ENCODE measurements at places on chromosomes 3 and 15.

DNA sequence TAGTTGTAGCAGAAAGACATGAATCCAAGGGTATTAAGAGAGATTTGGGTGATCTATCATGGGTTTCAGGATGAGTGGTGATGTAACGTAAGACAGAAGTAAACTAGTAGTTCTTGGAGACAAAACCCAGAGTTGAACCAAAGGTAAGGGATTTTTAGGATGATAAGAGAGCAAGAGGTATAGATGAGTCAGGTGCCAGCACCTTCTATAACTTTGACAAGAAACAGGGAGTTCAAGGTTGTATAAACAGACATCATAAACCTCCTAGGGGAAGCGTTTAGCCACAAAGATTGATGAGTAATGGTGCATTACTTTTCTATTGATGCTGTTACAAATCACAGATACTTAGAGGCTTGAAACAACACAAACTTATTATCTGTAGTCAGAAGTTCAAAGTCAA is 447.3 kb upstream of the ARHGEF26 start:
- no peak for DNase-seq

GRCh38 chr3:132343018-132343612 is 25.9 kb downstream of the ACP3 start:
- DNase-seq, result peak; percentile 53

DNA sequence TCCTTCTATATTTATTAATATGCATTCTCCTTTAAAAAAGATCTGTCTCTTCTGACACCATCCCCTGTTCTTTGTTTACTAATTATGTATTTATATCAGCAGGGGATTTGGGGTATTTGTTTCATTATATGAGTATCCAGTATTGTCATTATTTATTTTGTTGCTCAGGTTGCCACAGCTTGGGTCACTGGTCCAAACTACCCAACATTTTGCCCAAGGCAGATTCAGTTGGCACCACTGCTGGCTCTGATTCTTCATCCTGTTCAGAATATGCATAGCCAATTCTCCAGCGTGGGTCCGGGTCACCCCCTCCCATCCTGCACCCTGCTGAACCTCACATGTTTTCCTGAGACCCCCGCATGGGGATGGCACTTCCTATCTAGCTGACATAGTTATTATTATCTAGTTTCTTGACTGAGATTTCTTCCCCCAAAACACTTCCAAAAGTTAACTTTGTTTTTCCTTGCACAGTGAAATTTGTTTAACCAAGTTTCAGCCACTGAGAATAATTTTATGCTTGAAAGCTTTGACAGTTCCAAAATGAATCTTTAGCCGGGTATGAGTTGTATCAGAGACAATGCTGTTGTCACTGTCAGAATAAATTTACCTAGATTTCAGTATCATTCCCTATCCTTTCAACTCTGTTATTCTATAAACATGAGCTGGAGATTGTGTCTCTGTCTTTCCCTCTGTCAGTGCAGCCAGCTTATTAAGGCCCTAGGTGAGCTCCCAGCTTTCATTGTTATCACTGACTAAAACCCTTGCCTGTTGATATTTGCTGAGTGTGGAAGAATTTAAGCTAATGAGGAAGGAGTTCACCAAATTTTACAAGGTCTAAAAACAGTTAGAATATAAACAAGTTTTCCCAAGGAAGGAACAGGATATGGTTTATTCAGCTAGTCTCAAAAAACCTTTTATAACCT is 70.3 kb downstream of the TGFBR2 start:
- no peak for DNase-seq

DNA sequence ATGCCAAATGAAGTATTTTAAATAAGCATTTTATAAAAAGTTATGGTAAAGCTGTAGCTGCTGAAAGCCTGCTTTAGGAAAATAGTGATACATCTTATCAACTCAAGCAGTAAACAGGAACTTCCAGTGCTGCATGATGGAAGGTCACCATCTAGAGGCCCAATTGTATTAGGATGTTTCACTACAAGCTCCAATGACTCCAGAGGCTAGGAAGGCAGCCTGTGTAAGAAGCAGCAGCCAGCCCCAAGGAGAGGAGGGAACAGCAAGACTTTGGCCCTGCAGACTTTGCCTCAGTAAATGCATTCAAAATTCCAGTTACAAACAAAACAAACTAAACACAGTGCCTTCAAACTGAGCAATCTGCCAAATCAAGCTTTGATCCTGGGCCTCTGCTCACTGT is 32.1 kb downstream of the ILDR1 start:
- no peak for DNase-seq

GRCh38 chr3:122890077-122890719 is 95.3 kb downstream of the SLC49A4 start:
- peak; percentile 64 for DNase-seq

DNA sequence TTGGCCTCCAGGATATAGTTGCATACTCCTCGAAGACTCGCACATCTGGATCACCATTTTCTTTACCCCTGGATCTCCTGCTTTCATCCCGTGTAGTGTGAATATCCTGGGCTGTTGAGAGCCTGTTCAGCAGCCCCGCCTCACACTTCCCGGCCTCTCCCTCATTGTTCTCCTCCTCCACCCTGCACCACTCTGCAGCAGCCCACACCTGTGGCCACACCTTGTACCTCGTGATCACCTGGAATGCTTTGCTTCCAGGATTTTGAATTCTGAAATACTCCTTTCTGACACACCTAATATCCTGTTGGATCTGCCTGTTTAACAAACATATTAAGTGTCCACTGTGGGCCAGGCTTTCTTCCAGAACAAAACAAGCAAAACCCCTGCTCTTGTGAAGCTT is 14.4 kb downstream of the ABHD17C start:
- no peak for DNase-seq

DNA sequence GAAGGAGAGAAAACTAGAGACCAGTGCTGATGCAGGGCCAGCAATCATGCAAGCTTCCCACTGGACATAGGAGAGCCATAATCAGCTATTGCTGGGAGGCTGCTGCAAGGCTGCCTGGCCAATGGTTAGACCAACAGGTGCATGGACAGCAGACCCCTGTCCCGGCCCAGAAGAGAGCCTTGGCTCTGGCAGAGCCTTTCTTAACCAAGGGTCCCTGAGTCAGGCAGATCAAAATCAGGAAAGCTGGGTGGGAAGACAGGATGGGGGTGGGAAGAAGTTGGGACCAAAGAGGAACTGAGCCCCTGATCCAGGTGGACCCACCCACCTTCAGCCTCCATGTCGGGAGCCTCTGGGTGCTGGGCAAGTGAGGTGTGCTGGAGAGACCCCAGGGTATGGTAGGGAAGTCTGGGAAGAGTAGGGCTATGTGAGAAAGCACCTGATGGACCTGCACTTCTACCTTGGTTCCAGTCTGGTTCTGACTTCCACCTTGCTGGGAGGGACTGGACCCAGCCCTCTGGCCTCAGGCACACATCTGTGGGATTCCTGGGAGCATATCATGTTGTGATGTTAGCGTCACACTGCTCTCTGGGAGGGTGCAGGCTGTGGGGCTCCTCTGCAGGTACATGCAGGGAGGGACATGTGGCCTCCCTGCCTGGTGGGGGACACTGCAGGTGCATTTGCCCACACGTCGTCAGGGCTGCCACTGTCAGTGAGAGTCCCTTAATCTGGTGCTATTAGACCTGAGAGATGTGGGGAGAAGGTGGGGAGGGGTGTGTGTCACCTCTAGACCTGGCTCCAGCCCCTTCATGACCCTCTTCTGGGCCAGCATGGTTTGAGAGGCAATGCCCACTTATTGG is 24.7 kb downstream of the KY start:
- DNase-seq, result no peak

GRCh38 chr3:177835008-177835407 is 637.7 kb upstream of the TBL1XR1 start:
- peak; percentile 98 for DNase-seq

GRCh38 chr3:14335774-14336748 is 66.3 kb upstream of the SLC6A6 start:
- DNase-seq, result no peak

- peak; percentile 79 for DNase-seq
These were observed 29.3 kb upstream of the SACM1L start for GRCh38 chr3:45659661-45660566.

- DNase-seq, result peak; percentile 33
These were observed at the start of gene VWA5B2 for GRCh38 chr3:184229394-184230080. Gene VWA5B2, plus strand, starts transcription at chr3:184229585. Its CDS starts 944 bp downstream, at chr3:184230529.

DNA sequence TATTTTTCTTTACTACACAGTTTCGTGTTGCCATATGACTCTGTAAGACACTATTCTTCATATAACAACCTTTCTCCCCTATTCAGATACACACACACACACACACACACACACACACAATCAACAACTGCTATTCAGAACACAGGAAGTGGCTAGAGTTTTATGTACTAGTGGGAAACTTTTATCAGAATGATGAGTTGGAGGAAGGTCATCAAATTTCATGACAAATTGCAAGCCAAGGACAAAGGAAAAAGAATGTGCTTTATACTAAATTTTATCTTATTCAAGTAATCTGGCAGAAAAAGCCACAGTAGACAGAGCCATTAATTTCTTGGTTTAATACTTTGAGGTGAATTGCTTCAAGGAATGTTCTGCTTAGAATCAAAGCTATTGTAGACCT is 899.8 kb downstream of the ROBO2 start:
- peak; percentile 12 for DNase-seq

DNA sequence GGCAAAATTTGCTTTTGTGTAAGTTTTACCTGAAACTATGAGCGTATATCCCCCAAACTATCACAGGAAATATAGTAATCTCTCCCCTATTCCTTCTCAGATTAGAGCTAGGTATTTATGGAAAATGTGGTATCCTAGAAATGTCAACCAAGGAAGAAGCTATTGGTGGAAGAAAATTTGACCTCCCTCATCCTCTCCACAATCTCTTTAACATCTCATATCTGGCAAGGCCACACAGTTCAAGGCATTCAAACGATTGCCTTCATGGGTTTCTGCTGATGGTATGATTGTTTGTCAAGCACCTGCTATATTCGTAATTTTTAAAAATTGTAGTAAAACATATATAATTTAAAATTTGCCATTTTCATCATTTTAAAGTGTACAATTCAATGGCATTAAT is 27.5 kb upstream of the DRD3 start:
- DNase-seq, result no peak

DNA sequence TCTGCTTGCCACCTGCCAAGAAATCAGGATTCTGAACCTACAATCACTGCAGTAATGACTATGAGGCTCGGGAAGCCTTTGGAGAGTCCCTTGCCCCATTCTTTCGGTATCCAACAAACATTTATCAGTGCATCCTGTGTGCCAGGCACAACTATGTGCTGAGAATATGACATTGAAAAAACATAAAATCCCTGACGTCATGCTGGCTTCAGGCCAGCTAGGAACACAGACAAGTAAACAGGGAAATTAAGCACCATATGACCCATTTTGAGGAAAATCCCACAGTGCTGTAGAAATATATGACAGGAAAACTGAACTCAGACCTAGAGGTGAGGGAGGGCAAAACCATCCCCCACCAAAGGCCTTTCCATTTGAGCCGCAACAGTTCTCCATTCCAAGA is 34.1 kb upstream of the DET1 start:
- no peak for DNase-seq

DNA sequence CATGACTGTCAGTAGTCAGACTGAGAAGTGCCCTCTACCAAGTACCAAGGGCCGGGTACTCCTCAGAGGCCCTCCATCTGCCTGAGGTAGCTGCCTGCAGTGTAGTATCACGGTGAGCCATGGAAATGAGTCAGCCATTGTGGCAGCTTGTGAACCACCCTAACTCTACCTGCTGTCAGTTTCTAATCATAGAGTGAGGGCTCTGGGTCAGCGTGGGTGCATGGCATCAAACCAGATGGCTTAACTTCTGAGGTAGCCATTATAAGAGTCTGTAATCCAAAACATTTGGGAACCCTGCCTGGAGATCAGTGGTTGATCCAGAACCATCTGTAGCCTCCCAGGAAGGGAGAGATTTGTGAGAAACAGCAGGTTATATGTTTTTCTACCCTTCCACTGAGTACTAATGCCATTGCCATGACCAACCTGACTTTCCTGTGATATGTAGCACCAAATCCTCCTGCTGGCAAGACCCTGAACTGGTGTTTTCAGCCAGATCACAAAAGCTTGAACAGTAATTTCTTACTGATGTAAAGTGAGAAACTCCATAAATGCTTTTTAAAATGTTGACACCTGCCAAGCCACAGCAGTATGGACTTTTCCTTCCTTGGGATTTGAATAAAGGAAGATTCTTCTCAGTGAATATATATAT is 38.9 kb downstream of the ABHD2 start:
- DNase-seq, result no peak

DNA sequence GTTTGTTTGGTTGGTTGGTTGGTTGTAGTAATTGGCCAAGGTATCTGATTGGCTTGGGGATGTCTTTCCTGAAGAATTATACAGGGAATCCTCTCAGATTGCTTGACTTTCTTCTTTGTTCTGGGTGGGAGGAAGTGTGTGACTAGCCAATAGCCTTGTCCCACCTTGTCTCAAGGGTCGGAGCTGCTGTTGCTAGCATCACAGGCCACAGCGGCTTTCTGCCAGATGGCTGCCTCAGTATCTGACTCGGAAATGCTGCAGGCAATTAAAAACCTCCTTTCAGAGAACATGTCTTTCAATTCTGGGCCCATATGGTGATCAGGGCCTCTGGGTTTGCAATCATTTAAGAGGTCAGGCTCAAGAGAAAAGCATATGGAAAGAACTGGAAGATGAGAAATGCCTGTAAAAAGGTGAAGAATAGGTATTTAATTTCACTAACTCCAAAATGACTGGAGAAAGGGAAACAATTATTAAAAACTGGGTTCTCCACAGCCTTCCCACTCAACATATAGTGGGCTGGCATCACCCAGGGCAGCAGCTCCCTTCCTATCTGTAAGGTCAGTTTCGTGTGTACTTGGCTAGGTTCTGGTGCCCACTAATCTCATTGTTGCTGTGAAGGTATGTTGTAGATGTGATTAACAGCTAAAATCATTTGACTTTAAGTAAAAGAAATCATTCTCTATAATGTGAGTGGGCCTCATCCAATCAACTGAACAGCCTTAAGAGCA is 32.4 kb downstream of the TGFBR2 start:
- no peak for DNase-seq

DNA sequence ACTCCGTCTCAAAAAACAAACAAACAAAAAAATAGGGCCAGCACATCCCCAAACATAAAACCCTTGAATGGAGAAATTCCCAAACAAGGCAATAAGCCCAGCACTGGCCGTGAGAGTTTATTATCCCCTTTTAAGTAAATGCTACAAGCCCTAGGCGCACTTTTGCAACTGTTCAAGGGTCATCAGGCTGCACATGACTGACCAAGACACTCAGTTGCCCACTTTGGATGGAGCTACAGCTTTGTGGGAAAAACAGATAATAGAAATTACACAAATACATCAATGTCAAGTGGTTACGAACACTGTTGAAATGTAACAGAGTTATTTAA is 33.7 kb upstream of the ZNF445 start:
- DNase-seq, result no peak

- DNase-seq, result no peak
These were observed 113.5 kb upstream of the ALCAM start for GRCh38 chr3:105253225-105253624.

DNA sequence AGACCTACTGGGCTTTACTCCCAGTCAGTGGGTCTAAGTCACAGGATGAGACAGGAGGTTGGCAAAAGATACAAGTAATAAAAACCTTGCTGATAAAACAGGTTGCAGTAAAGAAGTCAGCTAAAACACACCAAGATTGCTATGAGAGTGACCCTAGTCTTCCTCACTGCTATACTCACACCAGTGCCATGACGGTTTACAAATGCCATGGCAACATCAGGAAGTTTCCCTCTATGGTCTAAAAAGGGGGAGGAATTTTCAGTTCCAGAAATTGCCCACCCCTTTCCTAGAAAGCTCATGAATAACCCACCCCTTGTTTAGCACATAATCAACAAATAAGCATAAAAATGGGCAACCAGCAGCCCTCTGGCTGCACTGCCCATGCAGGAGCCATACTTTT is 966.7 kb upstream of the ROBO1 start:
- no peak for DNase-seq

- peak; percentile 72 for DNase-seq
These were observed 165.5 kb downstream of the NECTIN3 start for GRCh38 chr3:111236836-111237713.

Measured in fibroblast of skin of right biceps (primary cell).